ENCODE measurements at places on chromosomes 3 and 15. TPM values are rescaled to one million over a fixed set of nuclear protein-coding genes. Genes with fewer than 3 reads are reported as not detected.

MESD gene
- polyA plus RNA-seq = 18.7 TPM

CLSTN2 gene
- 2.1 TPM for polyA plus RNA-seq

MKRN2 gene
- 27.0 TPM for polyA plus RNA-seq

ARGFX gene
- not detected for polyA plus RNA-seq

POMGNT2 gene
- 19.4 TPM for polyA plus RNA-seq

ZNF385D gene
- 26.2 TPM for polyA plus RNA-seq

- no peak for DNase-seq
Observed at GRCh38 chr15:76056931-76057330, 2.9 kb upstream of the TMEM266 start.

DNA sequence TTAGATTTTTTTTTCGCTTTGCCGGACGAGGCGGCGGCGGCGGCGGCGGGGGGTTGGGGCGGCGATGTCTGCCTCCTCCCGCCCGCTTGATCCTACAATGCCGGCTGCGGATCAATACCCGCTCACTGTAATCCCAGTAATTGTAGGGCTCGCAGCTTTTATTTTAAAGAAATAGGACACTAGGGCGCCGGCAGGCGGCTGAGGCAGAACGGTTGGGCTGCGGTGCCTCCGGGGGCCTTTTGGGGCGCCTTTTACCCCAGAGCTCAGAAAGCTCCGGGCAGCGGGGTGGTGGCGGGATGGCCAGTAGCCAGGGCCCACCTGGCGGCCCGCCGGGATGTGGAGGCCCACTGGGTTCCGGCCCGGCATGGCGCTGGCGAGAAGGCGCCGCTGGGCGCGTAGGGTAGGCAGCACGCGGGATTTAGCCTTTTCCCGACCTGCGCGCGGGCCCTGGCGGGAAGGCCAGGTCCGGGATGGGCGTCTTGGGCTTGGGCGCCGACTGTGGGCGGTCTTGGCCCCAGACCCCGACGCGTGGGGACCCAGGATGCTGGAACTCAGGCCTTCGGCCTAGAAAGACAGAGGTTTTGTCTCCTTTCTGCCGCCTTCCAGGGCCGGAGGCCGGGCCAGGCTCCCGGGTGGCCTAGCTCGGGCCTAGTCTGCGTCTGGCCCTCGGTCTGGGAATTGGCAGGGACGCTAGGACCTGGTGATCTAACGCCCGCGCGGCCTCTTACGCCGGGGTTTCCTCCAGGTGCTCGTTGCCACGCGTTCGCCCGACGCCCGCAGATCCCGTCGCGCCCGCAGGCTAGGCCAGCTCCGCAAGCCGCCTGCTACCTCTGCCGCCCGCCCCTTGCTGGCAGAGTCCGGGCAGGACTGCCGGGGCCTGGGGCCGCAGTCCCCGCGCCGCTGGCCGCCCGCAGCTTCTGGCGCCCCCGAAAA is 15.5 kb upstream of the ONECUT1 start:
- no peak for DNase-seq

GRCh38 chr3:178947738-178948137 is 123.9 kb downstream of the ZMAT3 start:
- no peak for DNase-seq

GRCh38 chr3:34387826-34388564 is 589.6 kb downstream of the PDCD6IP start:
- no peak for DNase-seq

DNA sequence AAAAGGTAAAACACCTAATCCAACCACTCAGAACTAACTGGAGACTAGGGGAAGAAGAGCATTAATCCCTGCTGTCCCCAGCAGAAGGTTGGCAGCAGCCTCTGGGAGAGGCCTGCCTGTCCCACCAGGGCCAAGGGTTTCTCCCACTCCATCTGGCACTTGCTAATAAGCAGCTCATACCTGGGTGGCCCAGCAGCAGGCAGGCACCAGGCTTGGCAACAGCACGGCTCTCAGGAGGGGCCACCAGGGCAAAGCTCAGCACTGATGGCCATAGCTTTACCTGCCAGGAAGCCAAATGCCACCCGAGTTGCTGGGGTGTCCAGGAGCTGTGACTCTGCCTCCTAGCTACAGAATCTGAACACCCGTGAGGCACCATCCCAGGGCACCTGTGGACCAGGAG is 58.3 kb downstream of the BOC start:
- DNase-seq = no peak

DNA sequence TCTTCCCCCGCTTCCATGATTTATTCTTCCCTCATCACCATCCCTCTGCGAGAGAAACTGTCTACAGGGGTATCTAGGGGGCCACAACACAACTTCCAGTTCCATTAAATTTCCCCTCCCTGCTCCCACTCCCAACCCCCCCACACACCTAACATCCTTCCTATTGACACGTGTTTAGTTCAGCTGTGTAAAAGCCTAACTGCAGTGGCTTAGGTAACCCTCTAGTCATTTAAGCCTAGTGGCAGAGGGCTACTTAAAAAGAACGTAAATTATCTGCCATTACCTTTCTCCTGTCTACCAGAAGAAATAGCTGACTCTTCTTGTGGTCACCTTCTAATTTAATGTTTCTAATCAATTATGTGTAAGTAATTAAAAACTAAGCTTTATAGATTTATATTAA is 56.3 kb downstream of the ZNF148 start:
- no peak for DNase-seq

DNA sequence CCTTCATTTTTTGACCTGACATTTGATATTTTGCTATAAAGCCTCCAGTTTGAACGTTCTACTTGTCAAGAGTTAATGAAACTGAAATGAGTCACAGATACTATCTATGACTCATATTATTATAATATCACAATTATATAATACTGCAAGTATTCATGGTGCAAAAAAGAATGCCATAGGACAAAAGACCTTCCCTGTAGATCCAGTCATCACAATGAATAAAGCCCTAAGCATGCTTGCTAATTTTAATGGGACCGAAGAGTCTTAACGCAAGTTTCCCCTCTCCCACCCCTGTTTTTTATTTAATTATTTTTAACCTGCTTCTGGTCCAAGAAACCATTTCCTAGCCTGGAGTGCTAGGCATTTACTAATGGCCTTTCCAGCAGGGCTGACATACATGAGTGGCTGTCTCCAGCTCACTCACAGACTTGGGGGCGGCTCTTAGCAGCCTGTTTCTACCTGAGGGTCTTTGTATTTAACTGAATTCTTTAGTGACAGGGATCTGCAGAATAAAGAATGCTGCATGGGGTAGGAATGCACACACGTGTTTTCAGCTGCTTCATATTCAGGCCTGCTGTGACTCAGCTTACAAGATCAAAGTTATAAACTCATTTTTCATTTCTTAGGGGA is 61.2 kb downstream of the THBS1 start:
- no peak for DNase-seq

- no peak for DNase-seq
Observed at GRCh38 chr3:37129871-37130270, 44.5 kb downstream of the LRRFIP2 start.

DNA sequence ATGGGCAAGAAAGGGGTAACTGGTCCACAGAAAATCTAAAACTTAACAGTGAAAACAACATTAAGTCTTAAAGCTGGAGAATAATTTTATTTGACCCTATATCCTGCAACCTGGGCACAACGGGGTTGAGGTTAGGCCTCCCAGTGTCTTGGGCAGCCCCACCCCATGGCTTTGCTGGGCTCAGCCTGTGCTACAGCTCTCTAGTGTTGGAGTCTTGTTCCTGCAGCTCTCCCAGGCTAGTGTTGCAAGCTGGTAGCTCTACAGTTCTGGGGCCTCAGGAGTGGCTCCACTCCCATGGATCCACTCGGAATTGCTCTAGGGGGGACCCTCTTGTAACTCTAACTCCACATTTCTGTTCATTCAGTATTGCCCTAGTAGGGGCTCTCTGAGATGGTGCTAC is 24.9 kb upstream of the GNB4 start:
- DNase-seq = no peak

- no peak for DNase-seq
Observed at GRCh38 chr3:119481079-119481478, 12.3 kb downstream of the POGLUT1 start.

GRCh38 chr15:29376590-29376989 is 107.0 kb upstream of the NSMCE3 start:
- DNase-seq = no peak

DNA sequence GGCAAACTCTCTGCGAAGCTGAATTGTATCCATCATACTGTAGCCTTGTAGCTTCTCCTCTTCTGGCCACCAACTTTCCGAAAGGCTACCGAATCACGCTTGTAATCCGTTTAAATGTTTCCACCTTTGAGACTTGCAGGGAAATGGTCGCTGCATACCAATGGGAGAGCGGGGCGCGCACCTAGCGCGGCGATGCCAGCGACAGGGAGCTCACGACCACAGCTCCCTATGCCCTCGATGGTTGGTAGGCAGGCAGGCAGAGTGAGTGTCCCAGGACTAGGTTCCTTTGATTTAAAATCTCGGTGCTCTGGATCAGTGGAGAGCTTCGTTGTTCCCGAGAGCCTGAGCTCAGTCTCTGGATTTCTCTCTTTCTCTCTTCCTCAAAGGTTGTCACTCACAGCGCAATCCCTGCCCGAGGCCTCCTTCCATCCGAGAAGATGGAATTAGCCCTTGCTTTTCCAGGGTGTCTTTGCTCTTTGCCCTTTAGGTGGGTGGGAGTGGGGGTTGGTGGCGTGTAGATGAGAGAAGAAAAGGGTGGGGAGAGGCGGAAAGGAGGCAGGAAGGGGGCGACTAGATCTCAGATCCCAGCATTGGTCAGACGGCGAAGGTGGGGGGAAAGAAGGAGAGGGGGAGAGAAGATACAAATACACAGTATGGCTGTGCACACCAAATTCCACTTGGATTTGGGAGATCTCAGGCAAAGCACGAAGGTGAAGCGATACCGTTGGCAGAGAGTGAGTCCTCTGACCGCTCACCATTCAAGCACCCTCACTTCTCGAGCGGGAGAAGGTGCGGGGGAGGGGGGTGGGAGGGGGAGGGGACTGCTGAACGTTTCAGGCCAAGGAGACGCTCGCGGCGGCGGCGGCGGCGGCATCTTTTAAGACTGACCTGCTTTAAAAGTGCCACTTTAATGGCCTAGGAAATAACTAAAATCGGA is at the start of gene SLITRK3:
Gene SLITRK3, minus strand, starts transcription at position 745 of the 937 bp plus-strand sequence. CDS start 5,554 bp downstream, outside the sequence.
- DNase-seq = no peak

- DNase-seq = no peak
Observed at GRCh38 chr3:37519661-37520060, 342.0 kb upstream of the CTDSPL start.

GRCh38 chr15:39855400-39855799 is 64.7 kb downstream of the GPR176 start:
- no peak for DNase-seq

DNA sequence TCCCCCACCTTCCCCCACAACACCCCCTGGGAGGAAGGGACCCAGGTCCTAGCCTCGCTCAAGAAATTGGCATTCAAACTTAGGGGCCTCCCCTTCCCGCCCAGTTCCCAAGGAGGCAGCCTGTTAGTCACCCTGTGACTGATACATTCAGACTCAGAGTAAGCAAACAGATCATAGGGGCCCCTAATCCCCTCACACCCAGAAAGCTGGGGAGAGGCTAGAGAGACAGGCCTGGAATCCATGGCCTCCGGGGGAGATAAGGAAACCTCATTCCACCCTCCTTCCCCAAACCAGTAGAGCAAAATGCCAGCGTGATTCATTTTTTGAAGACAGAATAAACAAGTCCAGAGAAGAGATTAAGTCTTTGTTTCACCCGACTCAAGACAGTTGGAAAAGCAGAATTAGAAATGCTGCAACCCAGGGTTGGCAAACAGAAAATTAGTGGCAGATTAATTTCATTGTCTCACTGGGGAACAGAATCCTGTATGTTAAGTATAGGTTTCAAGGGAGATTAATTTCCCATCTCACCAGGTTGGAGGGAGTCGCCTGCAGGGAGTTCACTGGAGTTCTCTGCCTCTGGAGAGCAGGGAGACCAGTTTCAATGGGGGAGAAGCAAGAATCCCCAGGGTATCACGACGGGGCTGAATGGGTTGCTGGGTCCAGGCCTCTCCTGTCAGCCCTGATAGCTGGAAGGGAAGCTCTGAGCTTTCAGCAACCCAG is 268.3 kb downstream of the UACA start:
- no peak for DNase-seq

DNA sequence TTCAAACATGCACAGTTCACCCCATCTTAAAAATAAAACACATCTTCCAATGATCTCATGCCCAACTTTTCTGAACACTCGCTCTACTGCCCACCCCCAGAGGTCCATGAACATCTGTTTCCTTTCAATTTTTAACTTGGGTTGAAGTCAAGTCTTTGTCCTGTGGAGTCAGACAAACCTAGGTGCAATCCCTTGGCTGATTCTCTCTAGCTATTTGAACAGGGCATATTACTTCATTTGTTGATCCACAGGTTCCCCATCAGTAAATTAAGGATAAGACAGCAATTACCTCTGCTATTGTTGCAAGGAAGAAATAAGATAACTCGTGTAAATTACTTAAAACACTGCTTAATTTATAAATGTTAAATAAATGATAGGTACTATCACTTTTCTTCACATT is 180.1 kb downstream of the CNTN3 start:
- DNase-seq = no peak

GRCh38 chr15:80732167-80732566 is 37.1 kb downstream of the ABHD17C start:
- no peak for DNase-seq

- no peak for DNase-seq
Observed at GRCh38 chr15:77497942-77498361, 77.3 kb downstream of the HMG20A start.

GRCh38 chr15:99343881-99344551 is 92.7 kb downstream of the LRRC28 start:
- no peak for DNase-seq

- DNase-seq = no peak
Observed at GRCh38 chr3:85726241-85726640, 767.5 kb downstream of the CADM2 start.

- no peak for DNase-seq
Observed at GRCh38 chr3:117399311-117400078, 689.9 kb downstream of the TUSC7 start.

DNA sequence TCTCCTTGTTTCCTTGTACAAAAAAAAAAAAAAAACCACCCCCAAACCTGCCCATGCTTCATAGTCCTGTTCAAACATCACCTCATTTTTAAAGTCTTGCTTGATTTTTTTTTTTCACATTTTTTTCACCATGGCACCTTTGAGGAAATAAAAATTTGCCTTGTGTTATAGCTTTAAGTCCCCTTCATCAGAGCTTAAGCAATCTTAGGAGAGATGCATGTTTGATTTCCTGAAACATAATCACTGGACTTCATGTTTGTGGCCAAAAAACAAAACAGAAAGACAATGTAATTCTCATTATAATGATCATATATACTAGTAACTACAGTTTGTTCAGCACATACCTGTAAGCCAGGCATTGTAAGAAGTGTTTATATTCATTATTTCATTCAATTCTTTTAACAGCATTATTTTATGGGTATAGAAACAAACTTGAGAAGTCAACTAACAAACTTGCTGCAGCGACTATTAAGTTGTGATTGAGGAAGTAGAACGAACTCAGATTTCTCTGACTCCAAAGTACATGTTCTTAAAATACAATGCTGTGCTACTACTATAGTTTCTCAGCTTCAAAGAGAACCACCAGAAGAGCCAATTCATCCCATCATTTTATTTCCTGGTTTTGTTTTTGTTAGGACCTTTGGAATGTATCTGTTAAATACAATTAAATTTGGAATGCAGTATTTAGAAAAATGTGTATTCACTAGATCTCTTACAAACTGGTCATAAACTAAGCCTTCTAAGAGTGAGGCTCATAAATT is 203.8 kb downstream of the TCF12 start:
- DNase-seq = no peak

All from forelimb muscle (tissue), 1 donor.